ENCODE measurements at places on chromosomes 6 and 20.

DNA sequence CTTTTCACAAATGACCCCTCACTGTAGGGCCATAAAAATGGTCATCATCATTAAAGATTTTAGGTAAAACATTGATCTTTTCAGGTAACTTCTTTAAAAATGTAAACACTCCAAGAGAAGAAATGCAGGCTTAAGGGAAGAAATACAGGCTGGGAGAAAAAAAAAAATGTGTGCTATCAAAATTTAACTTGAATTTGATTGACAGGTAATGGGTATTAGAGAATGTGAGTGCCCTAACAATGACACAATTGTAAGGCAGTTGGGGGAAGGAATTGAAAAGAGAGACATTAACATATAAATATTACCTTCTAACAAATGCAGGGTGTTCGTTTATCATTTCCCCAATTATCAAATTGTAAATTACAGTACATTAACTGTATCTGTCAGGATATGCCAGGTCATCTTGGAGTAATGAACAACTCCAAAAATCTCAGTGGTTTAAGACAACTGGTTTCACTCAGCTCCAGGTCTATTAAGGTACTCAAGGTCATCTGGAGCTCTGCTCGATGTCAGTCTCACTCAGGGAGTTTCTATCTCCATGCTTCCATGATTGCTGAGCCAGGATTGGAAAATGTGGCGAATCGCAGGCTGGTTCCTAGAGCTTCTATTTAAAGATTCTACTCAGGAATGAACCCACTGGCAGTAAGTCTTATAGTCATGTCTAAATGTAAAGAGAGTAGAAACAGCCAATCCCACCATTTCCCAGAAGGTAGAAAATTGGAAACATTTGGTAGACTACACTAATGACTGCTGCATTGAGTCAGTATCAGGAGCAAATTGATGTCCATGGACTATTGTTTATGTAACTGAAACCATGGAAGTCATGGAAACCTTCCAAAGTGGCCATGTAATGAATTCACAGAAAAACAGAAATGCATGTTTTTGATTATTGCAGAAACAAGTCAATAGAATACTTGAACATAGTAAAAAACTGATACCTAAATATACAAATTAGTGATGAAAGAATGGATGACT, 55.6 kb downstream of the FRK start:
- DNase-seq: no peak

- no peak for DNase-seq
These were observed 817.3 kb downstream of the BCKDHB start for GRCh38 chr6:80923816-80924215.

DNA sequence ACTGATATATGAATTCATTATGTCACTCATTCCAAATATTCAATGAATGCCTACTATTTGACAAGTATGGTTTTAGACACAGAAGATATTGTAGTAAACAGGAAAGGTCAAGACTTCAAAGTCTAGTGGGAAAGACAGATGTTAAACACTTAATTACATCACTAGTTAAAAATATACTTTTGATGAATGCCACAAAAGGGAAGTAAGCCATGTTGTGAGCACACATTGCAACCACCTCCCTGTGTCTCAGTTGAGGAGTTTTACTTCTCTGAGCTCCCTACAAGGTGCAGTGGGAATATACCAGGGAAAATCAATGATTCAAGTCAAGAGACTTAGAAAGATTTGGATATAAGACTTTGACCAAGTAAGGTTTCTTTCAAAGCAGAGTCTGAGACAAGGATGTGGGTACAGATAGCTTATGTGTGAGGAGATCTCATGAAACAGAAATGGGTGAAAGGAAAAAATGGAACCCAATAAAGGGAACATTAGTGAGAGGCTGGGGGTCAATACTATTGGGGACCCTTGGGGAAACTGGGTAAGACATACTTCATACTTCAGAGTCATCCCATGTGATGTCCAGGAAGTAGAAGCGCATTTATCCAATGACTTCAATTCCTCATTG, 503.7 kb downstream of the KIF16B start:
- peak; percentile 7 for DNase-seq

GRCh38 chr6:159267165-159267564, 98.0 kb downstream of the FNDC1 start:
- DNase-seq: no peak

- no peak for DNase-seq
These were observed 141.2 kb downstream of the PDE7B start for GRCh38 chr6:135992739-135993138.

GRCh38 chr6:159075506-159076228, 30.9 kb upstream of the TAGAP start:
- no peak for DNase-seq

DNA sequence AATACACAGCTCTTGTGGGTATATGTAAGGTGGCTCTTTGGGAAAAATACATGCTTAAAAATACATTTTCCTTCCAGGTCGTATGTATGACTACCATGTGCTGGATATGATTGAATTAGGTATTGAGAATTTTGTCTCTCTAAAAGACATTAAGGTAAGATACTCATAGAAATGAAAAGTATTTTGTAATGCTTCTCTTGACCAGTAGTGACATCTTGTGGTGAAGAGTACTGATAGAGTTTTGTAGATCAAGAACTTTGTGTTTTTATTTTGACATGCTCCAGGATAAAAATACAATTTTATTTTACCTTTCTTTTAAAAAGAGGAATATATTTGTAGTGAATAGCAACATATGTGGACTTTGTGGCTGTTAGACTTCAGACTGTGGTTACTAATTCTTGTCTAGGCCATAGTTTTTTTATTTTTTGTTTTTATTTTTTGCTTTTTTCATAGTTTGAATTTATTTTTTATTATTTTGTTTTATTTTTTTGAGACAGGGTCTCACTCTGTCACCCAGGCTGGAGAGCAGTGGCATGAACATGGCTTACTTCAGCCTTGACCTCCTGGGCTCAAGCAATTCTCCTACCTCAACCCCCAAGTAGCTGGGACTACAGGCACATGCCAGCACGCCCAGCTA, 17.9 kb downstream of the RPF2 start:
- DNase-seq: no peak

DNA sequence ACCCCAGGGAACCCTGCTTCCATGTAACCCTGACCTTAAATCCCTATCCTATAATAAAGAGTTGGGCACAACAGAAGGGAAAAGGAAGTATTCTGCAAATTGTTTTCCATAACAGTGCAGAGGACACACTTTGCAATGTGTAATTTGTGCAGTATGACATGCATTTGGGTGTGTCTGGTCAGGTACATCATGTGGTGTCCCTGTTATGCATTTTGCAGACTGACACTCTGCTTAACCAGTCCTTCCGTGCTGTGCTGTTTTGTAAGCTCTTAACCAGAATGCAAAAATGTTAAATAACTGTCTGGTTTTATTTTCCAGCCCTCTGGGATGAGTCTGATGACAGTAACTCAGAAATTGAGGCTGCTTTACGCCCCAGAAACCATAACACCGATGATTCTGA, 57.0 kb upstream of the XRN2 start:
- DNase-seq: no peak

- DNase-seq: no peak
These were observed 48.8 kb downstream of the MCUR1 start for GRCh38 chr6:13765570-13765969.

DNA sequence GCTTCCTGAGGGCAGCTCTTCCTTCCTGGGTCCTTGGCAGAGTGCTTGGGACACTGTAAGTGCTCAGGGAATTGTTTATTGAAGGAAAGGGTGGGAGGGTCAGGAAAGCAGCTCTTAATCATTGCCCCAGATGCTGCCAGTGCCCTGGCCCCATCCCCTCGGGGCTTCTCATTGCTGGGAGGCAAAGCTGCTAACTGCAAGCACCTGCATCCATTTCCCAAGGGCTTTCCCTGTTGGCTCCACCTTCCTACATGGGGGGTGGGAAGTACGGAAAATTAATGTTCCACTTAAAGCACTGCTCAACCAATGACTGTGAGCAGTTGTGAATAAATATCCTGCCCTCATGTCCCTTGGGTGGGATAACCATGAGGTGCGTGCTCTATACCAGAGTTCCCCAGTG, 56.4 kb downstream of the NDUFAF5 start:
- no peak for DNase-seq

DNA sequence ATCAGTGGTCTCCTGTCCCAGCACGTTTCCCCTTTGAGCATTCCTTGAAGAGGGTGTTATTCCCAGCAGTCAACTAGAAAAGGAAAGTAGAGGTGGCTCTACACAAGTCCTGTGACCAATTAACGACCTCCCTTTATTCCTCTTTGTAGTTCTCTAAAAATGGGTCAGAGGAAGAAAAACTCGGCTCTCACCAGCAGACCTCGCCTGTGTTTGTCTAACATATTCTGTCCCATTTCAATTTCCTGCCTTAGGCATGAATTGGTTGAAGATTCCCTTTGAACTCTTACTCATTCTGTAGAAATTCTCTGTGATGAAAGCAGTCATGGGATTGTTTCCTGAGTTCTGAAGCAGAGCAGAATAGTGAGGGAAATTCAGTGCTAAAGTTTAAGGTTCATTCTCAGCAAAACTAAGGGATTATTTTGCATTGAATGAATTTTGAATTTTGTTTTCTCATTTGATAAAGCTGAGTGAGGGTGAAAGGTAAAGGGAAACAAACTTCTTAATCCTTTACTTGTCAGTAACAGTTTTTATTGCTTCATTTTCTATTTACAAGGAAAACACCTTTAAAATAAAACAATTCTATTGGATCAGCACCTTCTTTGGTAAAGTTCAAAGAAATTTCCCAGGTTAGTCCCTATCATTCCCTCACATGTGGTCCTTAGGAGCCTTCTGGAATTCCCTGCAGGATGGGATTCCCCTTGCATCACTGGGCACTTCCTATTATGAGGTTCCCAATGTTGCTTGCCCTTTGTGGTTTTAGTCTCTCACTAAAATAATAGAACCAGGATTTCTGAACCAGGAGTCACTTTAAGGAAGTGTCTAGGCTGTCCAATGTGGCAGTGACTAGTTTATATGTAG, 105.8 kb downstream of the SLX4IP start:
- DNase-seq: no peak

GRCh38 chr6:115004982-115005381, 662.2 kb upstream of the HS3ST5 start:
- no peak for DNase-seq

DNA sequence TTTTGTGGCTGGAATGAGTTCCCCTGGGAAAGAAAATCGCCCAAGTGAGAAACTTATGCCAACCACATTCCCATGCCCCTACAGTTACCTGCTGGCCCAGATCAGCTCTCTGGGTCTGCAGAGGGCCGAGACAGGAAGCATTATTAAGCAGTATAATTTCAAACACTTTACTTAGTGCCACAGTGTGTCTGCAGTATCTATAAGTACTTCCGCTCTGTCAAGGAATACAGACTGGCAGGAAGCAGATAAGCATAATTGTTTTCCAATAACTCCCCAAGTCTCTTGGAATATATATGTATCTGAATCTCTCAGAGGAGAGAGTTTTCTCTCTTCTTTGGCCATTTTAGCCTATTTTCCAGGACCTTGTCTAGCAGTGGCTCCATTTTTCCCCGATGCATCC, 24.9 kb downstream of the SAYSD1 start:
- DNase-seq: no peak

- no peak for DNase-seq
These were observed 62.7 kb downstream of the PLCB1 start for GRCh38 chr20:8194721-8195120.

GRCh38 chr6:41200296-41200900, 551 bp downstream of the TREML2 start:
- DNase-seq: no peak

DNA sequence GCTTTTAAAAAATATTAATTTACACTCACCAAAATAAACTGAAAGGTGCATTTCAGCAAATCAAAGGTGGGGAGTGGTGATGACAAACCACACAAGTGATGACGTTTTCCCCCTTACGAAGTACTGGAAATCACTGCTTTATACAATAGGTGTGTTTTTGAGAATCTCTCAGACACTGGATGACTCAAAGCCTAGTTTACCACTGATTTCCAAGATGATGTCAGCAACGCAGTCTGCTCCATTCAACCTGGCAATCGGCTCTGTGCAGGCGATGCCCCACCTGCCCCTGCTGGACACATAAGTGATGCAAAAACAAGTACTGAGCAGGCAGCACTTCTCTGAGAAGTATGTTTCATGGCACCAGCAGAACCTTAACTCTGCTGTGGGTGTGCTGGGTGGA, 114.4 kb downstream of the SOD2 start:
- no peak for DNase-seq

GRCh38 chr6:112931832-112932231, 584.7 kb downstream of the RFPL4B start:
- DNase-seq: no peak

DNA sequence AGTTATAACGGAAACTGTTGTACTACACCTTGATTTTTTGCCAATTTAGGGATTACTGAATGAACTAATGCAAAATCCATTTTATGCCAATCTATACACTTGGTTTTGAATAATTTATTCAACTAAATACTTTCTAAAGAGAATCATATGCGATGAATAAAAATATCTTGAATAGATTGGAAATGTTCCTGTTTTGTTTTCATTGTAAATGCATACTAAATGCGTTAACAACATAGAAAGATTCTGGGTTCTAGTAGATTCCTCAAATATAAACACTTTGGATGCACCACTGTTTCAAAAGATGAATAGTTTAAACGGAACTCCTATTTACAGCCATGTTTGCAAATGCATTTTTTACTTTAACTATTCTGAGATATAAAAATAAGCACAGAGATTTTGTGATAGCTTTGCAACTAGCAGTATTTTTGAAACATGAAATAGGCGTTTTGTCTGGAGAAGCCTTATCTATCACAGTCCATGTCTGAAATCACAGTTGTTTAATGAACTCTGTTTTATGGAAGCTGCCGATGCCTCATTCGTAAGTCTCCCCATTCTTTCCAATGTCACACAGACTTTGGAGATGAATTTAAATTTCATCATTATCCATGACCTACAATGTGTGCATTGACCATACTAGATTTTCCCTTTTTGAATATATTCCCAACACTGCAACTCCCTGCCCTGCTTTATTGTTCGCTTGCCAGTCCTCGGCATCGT, 277.7 kb upstream of the QKI start:
- DNase-seq: no peak

GRCh38 chr6:106790935-106791334, 161.6 kb downstream of the QRSL1 start:
- no peak for DNase-seq

DNA sequence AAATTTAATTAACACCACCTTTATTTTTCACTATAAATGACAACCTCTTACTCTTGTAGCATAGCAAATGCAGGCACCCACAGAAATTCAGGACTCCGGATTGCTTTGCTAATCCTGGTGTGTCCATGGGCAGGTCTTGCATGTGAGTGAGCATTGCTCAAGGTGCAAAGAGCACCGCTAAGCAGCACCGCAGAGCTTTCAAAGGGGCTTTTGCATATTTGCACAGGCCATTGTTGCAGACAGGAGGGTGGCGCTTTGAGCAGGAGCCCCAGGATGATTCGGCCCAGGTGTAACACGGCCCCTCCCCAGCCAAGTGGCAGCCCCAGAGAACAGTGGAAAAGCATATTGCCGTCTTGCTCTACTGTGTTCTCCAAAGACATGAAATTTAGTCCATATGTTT, 293.2 kb downstream of the NRN1 start:
- no peak for DNase-seq

DNA sequence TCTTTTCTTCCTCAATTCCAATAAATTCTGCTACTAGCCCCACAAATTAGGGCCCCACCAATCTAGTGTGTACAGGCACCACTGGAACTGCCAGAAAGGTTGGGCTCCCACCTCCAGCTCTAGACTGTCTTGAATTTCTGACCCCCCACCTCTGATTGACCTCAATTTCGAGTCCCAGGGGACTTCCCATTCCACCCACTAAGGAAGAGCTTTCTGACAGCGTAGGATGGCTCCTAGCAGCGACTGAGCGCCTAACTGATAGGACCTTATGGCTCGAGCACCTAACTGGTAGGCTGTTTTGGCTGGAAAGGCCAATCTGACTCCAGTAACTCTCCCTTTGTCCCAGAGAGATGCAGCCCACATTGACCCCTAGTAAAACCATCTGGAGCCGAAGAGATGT, 171.6 kb upstream of the ZNF184 start:
- DNase-seq: no peak

Measured in GM18507 (cell line).